ENCODE measurements at places on chromosomes 1 and 21.
A peak's percentile ranks its signal among the peaks of the same experiment; 100 is the strongest.

GRCh38 chr1:85090225-85090624, 41.9 kb upstream of the MCOLN3 start:
- DNase-seq, result no peak

DNA sequence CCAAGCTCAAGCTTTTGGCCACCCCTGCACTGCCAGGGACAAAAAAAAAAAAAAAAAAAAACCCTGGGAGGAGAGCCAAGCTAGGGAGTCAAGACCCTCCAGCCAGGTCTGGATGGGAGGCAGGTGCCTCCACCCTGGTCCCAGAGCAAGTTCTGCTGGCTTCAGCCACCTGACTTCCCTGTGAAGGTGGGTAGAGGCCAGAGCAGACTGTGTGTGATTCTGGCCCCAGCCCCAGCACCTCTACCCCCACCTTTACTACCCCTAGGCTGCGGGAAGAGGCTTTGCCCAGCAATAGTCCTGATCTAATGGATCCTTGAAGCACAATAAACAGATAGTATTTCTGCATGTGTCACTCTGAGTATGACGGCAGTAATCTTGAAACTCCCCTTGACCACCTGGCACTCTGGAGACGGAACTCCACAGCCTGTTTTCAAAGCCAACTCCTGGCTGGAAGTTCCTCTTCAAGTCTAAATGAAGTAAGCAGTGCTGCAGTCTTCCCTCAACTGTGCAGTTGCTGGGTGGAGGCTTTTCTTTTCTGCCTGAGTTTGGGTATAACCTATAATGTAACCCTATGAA, 9.8 kb downstream of the PDZK1IP1 start:
- DNase-seq, result no peak

DNA sequence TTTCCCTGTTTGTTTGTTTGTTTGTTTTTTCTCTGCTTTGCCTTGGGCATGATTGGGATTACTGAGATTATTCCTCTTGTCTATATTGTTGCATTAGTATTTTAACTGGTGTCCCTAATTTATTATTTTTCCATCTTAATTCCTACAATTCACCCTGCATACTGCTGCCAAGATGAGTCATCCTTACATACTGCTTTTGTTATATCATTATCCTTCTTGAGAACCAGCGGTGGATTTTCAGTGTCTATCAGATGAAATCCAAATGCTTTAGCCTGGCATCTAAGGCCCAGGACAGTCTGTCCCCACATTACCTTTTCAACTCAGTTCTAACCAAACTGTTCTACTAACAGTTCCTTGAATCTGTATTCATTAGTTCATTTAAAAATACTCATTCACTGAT, 101.7 kb downstream of the OLFML2B start:
- no peak for DNase-seq

DNA sequence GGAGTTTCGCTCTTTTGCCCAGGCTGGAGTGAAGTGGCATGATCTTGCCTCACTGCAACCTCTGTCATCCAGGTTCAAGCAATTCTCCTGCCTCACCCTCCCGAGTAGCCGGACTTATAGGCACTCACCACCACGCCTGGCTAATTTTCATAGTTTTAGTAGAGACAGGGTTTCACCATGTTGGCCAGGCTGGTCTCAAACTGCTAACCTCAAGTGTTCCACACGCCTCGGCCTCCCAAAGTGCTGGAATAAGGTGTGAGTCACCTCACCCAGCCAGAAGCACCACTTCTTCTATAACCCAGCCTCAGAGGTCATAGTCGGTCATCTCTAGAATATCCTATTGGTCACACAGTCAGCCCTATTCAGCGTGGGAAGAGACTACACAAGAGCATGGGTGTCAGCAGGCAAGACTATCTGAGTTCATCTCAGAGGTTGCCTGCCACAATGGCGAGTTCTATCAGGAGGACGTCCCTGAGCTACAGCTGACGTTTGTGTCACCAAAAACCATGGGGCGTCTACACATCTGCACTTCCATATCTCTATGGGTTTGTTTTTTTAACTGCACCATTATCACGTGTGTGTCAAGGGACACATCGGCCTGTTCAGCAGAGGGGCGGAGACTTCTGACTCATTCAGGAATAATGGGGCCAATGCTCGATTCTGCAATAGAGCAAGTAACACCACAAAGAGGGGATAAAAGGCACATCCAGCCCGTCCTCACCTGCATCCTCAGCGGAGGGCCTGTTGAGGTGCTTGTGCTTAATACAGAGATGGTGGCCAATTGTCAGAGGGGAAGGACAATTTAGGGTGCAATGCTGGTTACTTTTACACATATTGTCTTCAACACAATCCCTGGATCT, 256.3 kb upstream of the IRF2BP2 start:
- no peak for DNase-seq

GRCh38 chr1:74343216-74343615, 108.0 kb downstream of the TNNI3K start:
- no peak for DNase-seq

DNA sequence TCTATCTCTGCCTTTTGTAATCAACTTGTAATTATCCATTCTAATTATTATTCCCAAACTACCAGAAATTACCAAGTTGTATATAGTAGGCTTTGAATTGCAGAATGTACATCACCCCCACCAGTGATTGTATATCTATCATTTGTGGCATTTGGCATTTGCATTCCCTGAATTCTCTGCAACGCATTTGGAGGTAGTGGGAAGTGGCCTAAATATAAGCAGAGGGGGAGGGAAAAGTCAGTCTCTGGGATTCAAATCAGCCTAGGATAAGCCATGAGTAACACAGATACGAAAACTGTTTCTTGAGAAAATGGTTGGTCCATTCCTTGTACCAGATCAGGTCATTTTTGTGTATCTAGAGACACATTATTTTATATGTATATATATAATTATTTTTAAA, 20.7 kb downstream of the DDX20 start:
- no peak for DNase-seq

- no peak for DNase-seq
Observed at GRCh38 chr1:107975851-107976250, 10.9 kb upstream of the VAV3 start.

GRCh38 chr1:229230140-229230892, 40.6 kb upstream of the RAB4A start:
- DNase-seq, result peak; percentile 24

- DNase-seq, result no peak
Observed at GRCh38 chr1:212482006-212482636, 49.4 kb downstream of the NENF start.

- DNase-seq, result no peak
Observed at GRCh38 chr1:18730321-18730720, 99.7 kb downstream of the PAX7 start.

GRCh38 chr1:244974106-244974505, 109.8 kb upstream of the HNRNPU start:
- DNase-seq, result no peak

DNA sequence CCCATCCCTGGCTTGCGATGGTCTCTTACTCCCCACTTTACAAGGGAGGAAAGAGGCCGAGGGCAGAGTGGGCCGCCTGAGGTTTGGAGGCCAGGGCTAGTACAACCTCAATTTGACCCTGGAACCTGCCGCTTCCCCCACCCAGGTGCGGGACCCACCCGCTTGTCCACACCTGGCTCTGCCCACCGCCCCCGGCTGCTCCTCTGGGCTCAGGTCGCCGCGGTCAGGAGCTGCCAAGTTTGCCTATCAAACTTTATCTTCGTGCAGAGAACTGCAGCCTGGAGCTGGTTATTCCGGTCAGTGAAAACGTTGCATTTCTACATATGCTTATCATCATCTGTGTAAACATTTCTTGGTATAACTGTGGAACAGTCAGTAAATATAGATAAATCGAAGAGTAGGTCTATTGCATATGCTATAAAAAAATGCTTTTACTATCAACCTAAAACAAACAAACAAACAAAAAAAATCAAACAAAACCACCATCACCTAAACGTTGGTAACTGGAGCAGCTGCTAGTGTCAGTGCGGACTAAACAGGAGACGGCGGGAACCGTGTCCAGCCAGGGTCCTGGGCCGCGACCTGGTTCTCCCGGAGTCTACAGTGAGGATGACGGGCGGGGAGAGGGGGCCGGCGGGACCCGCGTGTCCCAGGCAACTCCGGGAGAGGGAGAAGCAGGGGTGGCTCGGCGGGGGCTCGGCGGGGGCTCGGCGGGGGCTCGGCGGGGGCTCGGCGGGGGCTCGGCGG, 906 bp upstream of the ADARB1 start:
- DNase-seq, result no peak

DNA sequence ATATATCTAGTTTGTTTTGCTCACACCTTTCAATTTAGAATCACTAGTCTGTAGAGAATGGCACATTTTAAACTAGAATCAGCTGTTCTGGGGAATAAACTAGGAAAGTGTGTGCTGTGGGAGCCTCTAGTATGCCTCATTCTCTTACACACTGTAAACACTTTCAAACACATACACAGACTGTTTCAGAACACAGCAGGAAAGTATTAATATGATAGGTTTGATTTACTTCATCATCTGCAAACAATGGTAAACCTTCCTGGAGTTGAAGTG, 67.1 kb upstream of the ABCG1 start:
- no peak for DNase-seq

- DNase-seq, result no peak
Observed at GRCh38 chr1:109388884-109389637, 8.7 kb downstream of the SORT1 start.

DNA sequence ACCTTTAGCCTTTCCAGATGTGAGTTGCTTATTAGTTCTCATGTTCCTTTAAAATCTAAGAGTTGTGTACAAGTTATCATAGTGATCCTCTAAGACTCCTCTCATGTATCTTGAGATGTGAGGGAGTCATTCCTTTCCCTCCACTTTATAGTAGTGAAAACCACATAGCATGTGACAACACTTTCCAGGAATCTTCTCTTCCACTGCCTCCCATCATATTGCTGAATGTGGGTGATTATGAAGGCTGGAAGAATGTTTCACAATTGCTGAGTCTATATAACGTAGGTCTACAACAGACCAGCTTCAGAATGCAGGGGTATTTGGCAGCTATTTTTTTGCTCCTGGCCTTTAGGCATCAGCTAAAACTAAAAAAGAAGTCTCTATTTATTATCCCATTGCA, 44.7 kb upstream of the LRRC7 start:
- no peak for DNase-seq

DNA sequence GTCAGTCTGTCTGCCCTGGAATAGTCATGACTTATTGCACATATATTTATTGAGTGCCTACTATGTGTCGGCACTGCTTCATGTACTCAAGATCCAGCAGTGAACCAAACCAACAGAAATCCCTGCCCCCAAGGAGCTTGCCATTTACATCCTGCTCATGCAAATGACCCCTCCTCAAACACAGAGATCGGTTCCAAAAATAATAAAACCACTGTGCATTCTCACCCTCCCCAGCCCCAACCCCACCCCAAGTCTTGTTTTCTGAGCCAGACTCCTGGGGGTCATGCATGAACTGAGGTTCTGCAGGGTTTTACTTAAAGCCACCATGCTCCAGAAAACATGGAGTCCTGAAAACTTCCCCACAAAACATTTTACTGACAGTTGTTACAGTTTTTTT, 61.9 kb downstream of the KIAA0040 start:
- DNase-seq, result no peak

GRCh38 chr1:210081494-210081893, 143.5 kb downstream of the SYT14 start:
- DNase-seq, result no peak

DNA sequence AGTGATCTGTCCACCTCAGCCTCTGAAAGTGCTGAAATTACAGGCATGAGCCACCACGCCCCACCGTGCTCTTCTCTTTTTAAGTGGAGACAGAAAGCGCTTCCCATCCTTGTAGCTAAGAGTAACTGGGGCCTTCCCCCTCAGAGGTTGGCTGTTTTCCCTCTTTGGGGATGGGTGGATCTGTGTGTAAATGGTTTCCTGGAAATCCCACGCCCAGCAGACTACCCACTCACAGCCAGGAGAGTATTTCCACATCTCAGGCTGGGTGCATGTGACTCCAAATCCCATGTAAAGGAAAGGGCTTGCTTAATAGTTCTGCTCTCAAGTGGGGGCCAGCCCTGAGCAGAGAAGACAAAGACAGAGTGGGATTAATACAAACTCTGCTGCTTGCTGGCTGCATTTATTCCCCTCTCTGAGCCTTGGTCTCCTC, 19.6 kb upstream of the TCEA3 start:
- no peak for DNase-seq
